ENCODE measurements at places on chromosomes 12 and 14. TPM values are rescaled to one million over a fixed set of nuclear protein-coding genes. Genes with fewer than 3 reads are reported as not detected.

The DMAC2L gene
- total RNA-seq, result 4.5 TPM

The PPP4R4 gene
- total RNA-seq, result under 0.01 TPM

The GPD1 gene
- total RNA-seq, result not detected

The LPCAT3 gene
- 10.6 TPM for total RNA-seq

The NKX2-1 gene
- not detected for total RNA-seq

The NPAS3 gene
- 0.38 TPM for total RNA-seq

The IQSEC3 gene
- total RNA-seq, result not detected

The C14orf180 gene
- total RNA-seq, result not detected

The CLEC1B gene
- not detected for total RNA-seq

The PLBD1 gene
- 1.3 TPM for total RNA-seq

The P2RX4 gene
- total RNA-seq, result 301 TPM

The STON2 gene
- total RNA-seq, result 59.4 TPM

The SYCP3 gene
- total RNA-seq, result not detected

The ARID4A gene
- 28.9 TPM for total RNA-seq

The ADAMTS20 gene
- total RNA-seq, result not detected

The OR4E2 gene
- total RNA-seq, result not detected

The DIO3 gene
- total RNA-seq, result not detected

The TEX52 gene
- total RNA-seq, result not detected

The CDC42BPB gene
- total RNA-seq, result 76.4 TPM

Measured in bladder microvascular endothelial cell (primary cell).